ENCODE measurements at places on chromosomes 3 and 15.

DNA sequence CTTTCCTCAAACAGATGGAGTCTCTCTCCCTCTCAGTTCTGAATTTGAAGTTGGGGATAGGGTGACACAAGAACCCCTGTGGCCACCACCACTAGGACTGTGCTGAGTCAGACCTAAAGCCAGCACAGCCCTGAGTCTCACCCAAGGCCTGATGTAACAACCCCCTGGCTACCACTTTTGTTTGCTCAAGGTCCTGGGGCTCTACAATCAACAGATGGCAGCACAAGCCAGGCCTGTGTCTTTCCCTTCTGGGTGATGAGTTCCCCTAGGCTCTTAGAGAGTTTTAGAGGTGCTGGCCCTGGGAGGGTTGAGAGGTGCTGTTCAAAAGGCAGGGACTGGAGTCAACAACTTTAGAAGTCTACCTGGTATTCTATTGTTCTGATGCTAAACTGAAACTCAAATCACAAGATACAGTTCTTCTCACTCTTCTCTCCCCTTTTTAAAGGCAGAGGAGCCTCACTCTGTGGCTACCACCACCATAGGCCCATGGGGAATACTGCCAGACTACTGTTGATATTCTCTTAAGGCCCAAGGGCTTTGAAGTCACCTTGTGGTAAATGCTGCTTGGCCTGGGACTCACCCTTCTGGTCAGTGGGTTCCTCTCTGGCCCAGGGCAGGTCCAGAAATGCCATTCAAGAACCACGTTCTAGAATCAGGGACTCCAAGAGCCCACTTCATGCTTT is 6.5 kb downstream of the OR5K4 start:
- no peak for DNase-seq

GRCh38 chr3:172449466-172450149 is 1.4 kb upstream of the GHSR start:
- no peak for DNase-seq

DNA sequence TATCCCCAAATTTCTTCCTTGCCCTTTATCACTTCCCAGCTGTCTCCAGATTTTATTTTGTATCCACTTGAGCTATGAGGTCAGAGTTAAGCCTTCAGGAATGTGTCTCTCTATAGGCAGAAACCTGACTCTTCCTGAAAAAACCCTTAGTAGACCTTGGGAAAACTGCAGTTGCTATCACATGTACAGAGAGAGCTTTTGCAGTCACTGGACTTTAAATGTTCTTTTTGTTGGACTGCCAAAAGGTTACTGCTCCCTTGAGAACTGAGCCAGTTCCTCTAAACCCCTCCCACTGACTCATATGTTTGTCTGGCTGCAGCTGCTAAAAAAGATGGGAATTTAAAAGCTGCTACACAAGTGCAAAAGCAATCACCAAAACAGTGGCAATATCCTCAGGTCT is 169.1 kb upstream of the CCDC54 start:
- peak; percentile 20 for DNase-seq

DNA sequence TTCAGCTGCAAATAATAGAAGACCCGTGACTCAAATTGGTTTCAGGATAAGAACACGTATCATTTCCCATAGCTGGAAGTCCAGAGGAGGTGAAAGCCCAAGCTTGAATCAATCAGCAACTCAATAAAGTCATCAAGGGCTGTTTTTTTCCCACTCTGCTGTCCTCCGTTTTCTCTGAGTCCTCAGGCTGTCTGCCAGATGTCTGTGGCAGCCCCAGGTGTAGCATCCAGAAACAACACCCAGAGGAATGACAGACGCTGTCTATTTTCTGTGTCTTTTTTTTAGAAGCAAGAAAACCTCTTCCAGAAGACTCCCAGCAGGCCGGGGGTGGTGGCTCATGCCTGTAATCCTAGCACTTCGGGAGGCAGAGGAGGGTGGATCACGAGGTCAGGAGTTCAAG is 204.4 kb downstream of the FAM43A start:
- DNase-seq: no peak

DNA sequence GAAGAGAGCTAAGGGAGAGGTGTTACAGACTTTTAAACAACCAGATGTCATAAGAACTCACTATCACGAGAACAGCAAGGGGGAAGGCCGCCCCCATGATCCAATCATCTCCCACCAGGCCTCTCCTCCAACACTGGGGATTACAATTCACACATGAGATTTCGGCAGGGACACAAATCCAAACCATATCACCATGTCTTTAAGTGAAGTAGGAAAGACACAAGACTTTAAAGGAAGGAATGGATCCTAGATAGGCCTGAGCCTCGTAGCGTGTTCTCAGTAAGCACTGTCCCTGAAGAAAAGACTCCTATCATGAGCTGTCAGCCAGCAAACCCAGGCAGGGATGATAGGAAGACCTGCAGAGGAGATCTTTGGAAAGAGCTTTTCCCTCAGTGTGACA is 15.1 kb upstream of the RPS27L start:
- no peak for DNase-seq

DNA sequence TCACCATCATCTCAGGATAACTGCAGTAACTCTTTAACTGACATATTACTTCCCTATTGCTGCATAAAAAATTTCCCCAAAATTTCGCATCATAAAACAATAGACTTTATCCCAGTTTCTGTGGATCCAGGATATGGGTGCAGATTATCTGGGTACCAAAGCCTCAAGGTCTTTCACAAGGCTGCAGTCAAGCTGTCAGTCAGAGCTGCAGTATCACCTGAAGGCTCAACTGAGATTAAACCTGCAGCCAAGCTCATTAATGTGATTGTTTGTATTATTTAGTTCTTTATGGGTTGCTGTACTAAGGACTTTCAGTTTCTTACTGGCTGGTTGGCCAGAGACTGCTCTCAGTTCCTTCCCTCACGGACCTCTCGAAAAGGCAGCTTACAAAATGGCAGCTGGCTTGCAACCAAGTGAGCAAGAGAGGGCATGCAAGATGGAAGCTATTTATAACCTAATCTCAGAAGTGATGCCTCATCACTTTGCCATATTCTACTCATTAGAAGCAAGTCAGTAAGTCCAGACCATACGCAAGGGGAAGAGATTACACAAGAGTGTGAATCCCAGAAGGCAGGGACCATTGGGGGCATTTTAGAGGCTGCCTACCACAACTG is 54.9 kb downstream of the DCUN1D1 start:
- DNase-seq: no peak

GRCh38 chr3:132211896-132212295 is 105.3 kb upstream of the ACP3 start:
- no peak for DNase-seq

DNA sequence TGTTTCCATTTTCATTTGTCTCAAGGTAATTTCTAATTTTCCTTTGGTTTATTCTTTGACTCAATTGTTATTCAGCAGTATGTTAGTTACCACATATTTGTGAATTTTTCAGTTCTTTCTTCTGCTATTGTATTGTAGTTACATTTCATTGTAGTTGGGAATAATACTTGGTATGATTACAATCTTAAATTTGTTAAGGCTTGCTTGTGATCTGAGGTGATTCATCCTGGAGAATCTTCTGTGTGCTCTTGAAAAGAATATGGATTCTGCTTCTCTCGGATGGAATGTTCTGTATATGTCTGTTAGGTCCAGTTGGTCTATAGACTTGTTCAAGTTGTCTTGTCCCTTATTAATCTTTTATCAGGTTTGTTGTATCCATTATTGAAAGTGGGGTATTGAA is 63.4 kb upstream of the VEPH1 start:
- DNase-seq: no peak

- DNase-seq: no peak
Observed at GRCh38 chr3:68088216-68088615, 433.8 kb upstream of the SUCLG2 start.

DNA sequence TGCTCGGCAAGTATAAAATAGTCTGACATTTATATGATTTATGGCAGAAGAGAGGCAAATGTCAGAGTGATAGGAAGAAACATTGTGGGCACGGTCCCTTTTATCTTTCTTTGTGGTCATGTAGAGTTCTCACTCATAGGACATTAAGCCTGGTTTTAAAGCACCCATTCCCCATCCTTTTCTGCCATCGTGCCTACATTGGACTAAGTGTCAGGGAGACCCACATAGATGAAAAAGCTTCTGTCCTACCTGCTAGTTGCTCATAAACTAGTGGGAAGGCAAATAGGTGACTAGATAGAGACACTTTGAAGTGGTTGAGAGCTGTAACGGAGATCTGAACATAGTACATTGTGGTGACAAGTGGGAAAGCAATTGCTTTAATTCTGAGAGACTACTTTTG is 155.7 kb downstream of the B3GALNT1 start:
- no peak for DNase-seq

GRCh38 chr3:32675650-32676049 is 9.3 kb upstream of the CNOT10 start:
- no peak for DNase-seq

- DNase-seq: no peak
Observed at GRCh38 chr3:12194209-12194608, 35.5 kb upstream of the TIMP4 start.

DNA sequence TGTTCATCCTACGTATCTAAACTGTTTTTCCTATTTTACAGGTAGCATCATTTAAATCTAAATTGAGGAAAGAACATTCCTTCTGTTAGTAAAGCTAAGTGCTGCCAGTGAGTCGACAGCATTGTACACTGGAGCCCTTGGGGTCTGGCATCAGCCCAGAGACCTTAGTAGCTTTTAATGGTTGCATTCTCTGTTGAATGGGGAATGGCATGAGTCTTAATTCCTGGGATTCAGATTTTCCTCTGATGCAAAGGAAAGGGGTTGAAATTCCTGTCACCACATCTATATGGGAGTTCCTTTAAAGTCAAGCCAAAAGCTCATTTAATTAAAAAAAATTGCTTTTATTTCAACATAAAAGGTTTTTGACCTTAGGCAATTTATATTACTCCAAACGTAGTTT is 148.4 kb upstream of the GBE1 start:
- no peak for DNase-seq

- DNase-seq: no peak
Observed at GRCh38 chr3:69724722-69725435, 14.4 kb upstream of the MITF start.

GRCh38 chr15:31100738-31101137 is 787 bp downstream of the TRPM1 start:
- DNase-seq: no peak

DNA sequence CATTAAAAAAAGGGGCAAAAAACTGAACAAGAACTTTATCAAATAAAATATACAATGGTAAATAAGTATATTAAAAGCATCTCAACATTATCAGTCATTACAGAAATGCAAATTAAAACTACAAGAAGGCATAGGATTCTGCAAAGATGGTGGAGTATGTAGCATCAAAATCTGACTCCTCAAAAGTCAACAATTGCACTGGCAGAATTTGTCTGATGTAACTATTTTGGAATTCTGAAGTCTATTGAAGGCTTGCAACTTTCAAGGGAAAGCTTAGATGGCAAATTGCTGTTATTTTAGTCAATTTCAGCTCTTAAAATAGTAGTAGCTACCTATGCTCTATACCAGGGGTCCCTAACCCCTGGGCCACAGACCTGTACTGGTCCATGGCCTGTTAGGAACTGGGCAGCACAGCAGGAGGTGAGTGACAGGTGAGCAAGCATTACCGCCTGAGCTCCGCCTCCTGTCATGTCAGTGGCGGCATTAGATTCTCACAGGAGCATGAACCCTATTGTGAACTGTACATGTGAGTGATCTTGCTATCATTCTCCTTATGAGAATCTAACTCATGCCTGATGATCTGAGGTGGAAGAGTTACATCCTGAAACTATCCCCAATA is 107.6 kb downstream of the TGFBR2 start:
- no peak for DNase-seq

- DNase-seq: no peak
Observed at GRCh38 chr3:152284906-152285305, 16.2 kb downstream of the MBNL1 start.

DNA sequence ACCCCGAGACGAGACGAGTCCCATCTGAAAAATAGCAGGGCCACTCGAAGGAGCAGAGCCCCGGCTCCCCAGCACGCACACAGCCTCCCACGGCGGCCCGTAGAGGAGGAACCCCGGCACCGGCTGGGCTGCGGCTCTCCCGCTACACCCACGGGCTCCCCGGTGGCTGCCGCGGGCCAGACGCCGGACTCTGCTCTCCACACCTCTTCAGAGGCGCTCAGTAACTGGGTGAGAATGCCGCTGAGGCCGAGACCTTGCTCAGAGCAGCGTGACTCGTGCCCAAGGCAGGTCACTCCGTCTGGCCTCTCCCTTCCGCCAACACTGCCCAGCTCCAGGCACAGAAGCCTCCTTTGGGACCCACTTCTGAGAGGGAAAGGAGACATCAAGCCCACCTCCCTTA is 34.4 kb downstream of the TNK2 start:
- DNase-seq: no peak

DNA sequence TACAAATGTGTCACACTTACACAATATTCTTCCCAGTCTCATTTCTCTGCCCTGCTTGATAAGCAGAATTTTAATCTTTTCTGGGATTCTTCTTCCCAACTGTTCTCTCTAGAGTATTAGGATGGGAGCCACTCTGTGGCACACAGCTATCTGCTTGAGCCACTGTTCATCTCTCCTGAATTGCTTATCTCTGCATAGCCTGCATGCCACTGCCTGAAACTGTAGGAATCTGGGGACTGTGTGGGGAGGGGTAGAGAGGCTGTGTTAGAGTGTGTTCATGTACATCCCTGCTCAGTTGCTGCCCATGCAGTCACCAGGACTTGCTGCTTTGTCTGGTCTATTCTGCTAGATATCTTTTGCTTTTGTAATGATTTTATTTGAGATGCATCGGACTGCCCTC is 2.3 kb upstream of the OR4F6 start:
- no peak for DNase-seq

DNA sequence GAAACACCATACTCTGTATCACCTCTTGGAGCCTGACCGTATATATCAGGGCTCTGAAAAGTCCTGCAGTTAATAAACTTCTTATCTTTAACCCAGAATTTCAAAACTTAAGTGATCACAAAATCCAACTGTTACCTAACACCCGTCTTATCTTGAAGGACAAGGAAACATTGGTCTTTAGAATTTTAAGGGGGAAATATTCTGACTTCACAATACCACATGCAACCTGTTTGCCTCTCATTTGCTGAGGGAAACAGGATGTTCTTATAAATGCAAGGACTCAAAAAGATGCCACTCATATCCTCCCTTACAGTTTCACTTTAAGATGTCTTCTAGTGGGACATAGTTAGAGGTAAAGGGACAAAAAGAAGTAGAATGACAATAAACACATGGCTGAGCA is 67.9 kb downstream of the CRTC3 start:
- DNase-seq: no peak

DNA sequence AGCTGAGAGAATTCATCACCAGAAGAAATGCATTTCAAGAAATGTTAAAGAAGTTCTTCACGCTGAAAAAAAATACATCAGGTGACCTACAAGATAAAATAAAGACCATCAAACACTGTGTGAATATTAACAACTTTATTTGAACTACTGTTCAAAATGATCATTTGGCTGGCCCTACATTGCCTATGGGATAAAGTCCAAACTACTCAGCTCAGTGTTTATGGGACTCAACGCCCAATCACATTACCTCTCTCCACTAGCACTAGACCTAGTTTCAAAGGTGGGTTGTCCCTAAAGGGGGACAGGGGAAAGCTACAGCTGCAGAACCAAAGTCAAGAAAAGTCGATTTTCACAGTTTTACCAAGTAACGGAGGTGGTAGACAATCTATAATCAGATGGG is 62.0 kb downstream of the DLG1 start:
- no peak for DNase-seq
